ENCODE measurements at places on chromosomes 1 and 21.

DNA sequence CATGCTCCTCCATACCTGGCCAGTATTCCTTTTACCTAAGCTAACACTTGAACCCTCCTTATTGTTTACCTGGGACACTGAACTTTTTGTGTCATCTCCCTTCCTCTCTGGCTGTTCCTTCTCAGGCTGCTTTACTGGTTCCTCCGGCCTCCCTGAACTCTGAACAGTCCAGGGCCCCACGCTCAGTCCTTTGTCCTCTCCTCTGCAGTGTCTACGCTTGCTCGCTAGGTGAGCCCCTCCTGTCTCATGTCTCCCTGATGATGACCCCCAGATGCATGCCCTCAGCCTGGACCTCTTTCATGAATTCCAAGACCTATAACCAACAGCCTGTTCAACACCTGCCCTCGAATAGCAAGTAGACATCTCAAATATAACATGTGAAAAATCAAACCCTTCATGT, 108.4 kb upstream of the COA6 start:
- no peaks in the 10 kb centered on the region for H3K27me3 ChIP-seq
- no peak overlapping the region for H3K4me3 ChIP-seq
- H3K4me1 ChIP-seq, result peaks cover 18% of the 10 kb centered on the region
- peaks cover 3% of the 10 kb centered on the region for H3K36me3 ChIP-seq
- no peak overlapping the region for H3K27ac ChIP-seq

GRCh38 chr1:197526736-197527371, 248.4 kb downstream of the DENND1B start:
- H3K27ac ChIP-seq, result no peak overlapping the region
- H3K27me3 ChIP-seq, result no peaks in the 10 kb centered on the region
- H3K36me3 ChIP-seq, result no peaks in the 10 kb centered on the region
- no peak overlapping the region for H3K4me3 ChIP-seq
- no peaks in the 10 kb centered on the region for H3K4me1 ChIP-seq

DNA sequence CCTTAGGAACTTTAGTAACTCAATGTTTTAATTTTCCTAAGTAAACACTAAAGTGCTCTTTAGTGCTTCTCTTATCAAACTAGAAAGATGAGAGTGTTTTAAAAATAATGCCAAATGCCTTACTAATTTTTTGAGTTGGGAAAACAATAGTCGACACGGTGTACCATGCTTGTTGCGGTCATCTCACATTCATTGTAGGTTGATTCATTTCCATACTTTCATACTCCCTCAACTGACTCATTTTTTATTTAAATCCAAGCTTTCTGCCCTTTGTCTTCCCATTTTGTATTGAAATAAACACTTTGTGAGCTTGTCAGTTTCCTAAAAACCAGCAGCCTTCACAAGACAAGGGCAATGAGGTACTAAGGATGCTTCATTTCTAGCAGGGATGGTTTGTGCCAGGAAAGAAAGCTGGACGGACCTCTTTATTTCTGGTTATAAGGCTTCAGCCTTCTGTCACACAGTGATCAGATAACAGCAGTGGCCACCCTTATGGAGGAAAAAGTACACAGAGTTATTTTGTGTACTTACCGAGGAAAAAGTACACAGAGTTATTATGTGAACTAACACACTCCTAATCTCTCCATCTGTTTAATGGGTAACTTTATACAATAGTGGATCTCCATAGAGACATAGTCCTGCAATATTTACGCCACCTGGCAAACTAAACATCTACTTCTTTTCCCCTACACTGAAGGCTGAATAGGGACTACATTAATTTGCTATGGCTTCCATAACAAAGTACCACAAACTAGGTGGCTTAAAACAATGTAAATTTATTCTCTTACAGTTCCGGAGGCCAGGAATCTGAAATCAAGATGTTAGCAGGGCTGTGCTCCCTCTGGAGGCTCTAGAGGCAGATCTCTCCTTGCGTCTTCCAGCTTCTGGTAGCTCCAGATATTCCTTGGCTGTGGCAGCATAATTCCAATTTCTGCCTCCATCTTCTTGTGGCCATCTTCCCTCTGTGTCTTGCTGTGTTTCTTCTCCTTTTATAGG, 13.0 kb upstream of the CCDC190 start:
- no peak for DNase-seq
- no peak overlapping the region for H3K27ac ChIP-seq
- peaks cover 17% of the 10 kb centered on the region for H3K27me3 ChIP-seq
- no peak overlapping the region for H3K4me3 ChIP-seq

GRCh38 chr1:55708781-55709180, 493.6 kb upstream of the USP24 start:
- DNase-seq, result no peak
- no peaks in the 10 kb centered on the region for H3K36me3 ChIP-seq
- no peak overlapping the region for H3K4me3 ChIP-seq

Data from activated T-cell treated with anti-CD3 and anti-CD28 coated beads, Interleukin-2, amount 50 U/mL, for 72 hours (primary cell).